ENCODE measurements at places on chromosomes 12 and 14.

- DNase-seq: no peak
Observed at GRCh38 chr12:98213556-98213955, 301.8 kb upstream of the TMPO start.

- DNase-seq: no peak
Observed at GRCh38 chr12:62205346-62205745, 54.9 kb upstream of the USP15 start.

DNA sequence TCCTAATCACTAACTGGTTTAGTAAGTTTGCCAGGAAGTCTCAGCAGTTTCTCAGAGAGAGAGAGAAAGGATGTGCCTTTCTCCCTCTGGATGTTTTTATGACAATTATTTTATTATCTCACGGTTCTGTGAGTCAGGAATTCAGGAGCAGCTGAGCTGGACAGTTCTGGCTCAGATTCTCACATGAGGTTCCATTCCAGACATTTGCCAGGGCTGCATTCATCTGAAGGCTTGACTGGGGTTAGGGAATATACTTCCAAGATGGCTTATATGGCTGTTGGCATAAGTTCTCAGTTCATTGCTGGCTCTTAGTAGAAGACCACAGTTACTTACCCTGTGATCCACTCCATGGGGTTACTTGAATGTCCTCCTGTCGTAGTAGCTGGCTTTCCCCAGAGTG, 101.2 kb upstream of the ATF7IP start:
- no peak for DNase-seq

- peak; percentile 62 for DNase-seq
Observed at GRCh38 chr14:35390577-35391387, 13.8 kb downstream of the NFKBIA start.

DNA sequence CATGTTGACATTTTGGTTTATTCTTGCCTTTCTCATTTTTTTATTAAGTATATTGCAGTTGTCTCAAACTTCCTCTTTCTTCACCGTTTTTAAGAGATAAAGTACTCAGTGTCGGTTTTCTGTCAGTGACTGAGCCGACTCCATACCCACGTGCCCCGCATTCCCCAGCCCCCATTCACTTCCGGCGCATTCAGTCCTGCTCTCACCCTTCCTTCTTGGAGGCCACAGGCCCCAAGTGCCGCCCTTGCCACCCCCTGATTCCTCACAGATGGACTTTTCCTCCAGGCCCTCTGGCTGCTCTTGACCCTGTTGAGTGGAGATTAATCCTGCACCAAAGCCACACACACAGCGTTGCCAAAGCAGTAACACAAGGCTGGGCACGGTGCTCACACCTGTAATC, 19.1 kb upstream of the DNAH10 start:
- no peak for DNase-seq

GRCh38 chr12:47551426-47551851, 154.4 kb downstream of the RPAP3 start:
- DNase-seq: no peak

GRCh38 chr12:26595806-26596205, 237.2 kb downstream of the ITPR2 start:
- no peak for DNase-seq

DNA sequence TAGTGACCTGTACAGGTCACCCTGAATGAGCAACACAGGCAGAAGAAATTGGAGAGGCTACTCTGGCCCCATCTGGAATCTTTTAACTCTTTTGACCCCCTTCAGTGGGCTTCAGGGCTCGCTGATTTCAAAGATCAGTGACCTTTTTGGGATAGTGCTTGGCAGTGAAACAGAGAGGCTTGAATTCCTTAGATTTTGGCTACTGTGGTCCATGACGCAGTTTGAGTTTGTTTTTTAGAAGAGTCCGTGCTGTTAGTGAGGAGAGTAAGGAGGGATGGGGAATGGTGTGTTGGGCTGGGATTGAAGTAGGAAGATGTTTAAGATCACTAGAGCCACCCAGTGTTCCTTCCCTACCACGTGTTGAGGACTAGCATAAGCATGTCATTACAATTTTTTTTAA, 16.5 kb downstream of the TMEM30B start:
- no peak for DNase-seq

DNA sequence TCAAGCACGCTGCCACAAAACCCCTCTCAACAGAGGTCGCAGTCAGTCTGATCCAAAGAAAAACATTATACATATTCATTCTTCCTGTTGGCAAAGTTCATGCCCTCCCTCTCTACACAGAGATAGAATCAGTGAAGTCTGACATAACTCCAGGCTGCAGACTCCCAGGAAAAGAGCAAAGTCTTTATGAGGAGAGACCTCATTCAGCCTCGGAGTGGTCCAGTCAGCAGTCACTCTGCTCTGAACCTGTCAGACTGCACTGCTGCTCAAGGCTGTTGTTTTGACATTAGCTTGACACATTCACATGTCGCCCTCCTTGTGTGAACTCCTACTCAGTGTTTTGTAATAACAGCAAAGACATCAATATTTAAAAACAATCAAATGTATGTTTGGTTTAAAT, 241.2 kb upstream of the G2E3 start:
- DNase-seq: no peak

DNA sequence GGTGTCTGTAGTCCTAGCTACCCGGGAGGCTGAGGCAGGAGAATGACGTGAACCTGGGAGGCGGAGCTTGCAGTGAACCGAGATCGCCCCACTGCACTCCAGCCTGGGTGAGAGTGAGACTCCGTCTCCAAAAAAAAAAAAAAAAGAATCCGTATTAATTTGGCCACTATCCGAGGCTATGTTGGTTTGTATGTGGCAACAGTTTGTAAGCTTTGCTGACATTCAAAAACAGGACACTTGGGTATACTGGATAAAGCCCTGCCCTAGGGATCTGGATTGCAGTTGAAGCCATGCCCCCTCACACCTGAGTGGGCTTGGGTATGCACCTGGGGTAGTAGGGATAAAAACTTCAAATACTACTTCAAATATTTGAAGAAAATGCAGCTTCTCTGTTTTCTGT, 14.5 kb downstream of the IFNG-AS1 start:
- no peak for DNase-seq

GRCh38 chr14:22400655-22401259, 188.3 kb downstream of the DAD1 start:
- no peak for DNase-seq

DNA sequence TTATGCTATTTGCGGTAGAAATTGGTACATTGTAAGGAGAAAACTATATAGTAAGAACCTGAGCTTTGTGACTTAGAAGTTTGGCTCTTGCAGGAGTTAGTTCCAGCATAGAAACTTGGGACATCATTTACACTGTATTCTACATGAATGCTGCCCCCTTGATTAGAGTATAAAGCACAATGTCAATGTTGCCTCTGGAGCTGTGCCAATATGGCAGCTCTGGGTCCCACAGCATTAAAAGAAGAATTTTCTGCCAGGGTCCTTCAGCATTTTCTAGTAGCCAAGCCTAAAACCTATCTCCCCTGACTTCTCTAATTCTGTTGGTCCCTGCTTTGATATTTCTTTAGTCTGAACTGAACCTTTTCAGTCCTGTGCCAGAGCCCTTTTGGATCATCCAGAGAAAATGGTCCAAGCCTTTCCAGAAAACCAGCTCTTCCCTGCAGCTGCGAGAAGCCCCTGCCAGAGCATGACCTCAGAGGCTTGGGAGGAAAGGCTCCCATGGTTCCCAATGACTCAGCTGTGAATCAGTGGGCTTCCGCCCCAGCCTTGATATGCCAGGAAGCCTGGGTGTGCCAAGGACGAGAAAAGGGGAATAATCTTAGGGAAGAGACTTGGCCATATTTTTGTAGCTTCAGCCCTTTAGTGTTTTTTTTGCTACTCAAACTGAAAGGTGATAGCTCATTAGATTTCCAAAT, 43.2 kb downstream of the PLEKHG7 start:
- DNase-seq: no peak

- DNase-seq: no peak
Observed at GRCh38 chr14:54487771-54488170, 1.0 kb downstream of the GMFB start.

Data from CD4-positive, alpha-beta T cell treated with Interleukin-17A for 1 hour (primary cell).